ENCODE measurements at places on chromosomes 5 and 9.

DNA sequence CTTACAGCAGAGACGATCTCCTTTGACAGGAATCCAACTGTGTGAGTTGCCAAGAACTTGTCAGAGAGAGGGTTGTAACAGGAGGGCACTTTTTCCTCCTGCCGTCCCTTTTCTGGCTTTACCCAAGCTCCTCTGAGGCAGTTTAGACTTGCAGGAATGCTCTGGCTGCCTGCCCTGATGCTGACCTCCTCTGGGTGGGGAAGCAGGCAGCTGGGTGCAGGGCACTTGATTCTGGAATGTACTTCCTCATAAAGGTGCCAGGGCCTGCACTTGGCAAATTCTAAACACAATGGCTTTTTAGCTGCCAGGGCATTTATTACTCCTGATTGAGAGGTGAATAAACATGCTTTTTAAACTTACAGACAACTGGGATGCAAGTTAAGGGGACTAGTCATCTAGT is 190.4 kb downstream of the EPB41L4A start:
- DNase-seq = no peak

DNA sequence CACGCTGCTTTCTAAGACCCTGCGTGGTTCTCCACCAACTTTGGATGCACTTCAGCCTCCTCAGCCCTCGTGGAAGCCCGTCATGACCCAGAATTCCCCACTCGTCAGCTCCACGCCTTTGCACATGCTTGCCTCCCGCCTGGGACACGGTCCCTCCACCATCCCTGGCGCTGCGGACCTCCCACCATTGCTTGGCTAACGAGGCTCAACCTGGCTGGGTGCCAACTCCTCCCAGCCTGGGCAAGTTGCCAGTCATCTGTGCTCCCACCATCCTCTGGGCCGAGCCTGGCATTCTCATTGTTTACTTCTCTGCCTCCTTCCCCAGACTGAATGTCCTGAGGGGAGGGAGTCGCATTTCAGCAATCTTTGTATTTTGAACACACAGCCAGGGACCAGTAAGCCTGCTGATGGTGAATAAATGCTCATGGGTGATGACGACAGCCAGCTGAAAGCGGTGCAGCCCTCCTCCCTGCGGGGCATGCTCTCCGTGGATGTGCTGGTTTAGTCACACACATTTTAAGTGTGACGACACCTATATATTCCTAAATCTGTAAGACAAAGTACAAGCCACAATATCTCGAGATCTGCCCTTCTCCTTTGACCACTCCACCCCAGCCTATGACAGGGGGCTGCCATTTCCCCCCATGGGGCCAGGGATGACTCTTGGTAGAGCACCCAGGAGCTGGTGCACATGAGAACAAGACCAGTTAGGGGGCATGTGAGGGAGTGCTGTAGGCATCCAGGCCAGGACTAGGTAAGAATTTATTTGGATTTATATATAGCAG is 37.6 kb downstream of the ANKRD33B start:
- no peak for DNase-seq

GRCh38 chr5:149277801-149278200 is 6.1 kb downstream of the AFAP1L1 start:
- no peak for DNase-seq

- no peak for DNase-seq
Observed at GRCh38 chr5:41542183-41542582, 31.8 kb upstream of the PLCXD3 start.

DNA sequence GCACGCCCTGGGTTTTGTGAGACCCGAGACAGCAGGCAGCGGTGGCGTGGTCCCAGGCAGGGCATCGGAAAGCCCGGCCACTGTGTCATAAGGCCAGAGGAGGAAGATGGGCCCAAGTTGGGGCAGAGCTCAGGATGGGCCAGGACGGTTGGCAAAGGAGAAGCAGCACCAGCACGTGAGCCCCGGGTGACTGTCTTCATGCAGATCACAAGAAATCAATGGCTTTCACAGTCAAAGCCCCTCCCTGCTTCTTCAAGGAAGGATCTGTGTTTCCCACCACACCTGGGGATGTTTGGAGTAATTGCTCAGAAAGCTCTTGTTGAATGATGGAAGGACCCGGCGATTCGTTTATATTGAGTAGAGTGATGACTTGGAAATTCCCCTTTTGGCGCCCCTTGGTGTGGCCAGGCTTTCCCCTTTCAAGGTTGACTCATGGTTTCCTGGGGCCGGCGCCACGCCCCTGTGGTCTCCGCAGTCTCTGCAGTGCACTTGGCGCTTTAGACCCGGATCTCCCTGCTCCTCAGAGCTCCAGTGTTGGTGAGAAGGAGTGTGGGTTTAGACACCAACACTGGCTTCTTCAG is 52.1 kb downstream of the IL31RA start:
- no peak for DNase-seq

DNA sequence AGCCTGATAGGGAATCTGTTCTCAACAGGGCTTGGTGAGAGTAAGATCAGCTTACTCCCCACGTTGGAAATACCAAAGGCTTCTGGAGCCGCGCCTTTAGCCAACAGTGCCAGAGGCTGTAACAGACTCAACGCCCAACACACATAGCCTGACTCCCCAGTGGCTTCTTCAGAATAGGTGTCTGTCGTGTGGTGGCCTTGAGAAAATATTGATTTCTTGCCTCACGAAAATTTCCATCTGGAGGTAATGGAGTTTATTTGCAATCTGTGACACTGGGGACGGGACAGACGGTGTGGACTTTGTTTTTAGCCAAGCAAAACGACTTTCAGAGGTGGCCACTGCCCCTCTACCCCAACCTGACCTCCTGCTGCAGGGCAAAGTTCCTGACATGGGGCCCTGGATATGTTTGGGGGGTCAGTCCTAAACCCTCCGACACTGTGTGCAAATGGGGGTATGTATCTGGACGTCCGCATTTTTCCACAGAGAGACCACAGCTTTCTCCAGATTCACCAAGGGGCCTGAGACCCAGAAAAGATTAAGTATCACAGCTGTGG is 189.3 kb downstream of the CDK5RAP2 start:
- no peak for DNase-seq

DNA sequence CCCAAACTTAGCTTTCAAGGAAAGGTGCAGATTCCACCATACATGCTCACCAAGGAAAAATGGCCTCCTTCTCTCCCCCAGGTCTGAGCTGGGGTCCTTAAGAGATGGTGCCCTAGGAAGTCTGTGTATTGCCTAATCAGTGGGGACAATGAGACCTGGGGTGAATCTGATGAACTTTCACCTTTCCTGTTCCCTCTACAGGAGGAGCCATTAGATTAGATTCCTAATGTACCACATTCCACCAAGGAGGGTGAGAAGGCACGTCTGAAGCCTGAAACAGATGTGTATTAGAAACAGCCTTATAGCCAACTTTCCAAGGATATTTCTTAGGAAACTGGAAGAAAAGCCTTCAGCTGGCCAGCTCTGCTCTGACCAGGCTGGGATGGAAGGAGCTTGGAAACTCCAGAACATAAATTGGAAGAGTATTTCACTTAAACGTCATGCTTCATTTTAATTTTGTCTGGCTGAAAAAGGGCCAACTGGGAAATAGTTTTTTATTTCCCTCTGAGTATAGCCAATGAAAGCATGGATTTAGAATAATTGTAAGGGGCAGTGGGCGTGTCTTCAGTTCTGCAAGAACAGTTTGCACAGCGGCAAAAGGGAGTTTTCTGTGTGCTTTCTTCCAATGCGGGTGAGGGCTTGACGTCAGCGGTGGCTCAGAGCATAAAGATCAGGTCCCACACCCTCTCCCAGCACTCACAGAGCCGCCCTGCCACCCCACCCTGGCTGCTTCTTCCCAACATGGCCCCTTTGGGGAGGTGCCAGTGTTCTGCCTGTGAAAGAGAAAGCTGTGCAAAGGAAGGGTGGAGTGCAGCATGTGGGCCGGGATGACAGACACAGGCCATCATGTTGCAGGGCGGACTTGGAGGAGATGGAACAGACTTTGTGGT is 210.9 kb downstream of the ESM1 start:
- no peak for DNase-seq

- DNase-seq = no peak
Observed at GRCh38 chr5:40790947-40791593, 7.1 kb downstream of the PRKAA1 start.

GRCh38 chr5:35754481-35754880 is 102.2 kb upstream of the IL7R start:
- no peak for DNase-seq

DNA sequence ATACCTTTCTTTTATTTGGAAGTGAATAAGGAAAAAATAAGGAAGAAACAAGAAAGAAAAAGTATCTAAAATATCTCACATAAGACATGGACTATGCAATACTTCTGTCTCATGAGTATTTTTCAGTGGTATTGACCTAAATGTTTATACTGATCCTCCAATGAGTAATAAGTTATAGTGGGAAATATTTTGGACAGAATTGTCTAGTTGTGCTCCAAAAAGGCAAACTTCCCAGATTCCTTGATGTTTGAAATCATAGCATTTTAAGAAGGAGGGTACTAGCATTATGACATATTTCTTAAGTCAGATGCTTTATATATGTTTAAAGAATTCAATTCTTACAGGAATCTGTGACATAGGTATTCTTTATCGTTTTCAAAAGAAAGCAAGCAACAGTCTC is 34.5 kb upstream of the BASP1 start:
- no peak for DNase-seq

DNA sequence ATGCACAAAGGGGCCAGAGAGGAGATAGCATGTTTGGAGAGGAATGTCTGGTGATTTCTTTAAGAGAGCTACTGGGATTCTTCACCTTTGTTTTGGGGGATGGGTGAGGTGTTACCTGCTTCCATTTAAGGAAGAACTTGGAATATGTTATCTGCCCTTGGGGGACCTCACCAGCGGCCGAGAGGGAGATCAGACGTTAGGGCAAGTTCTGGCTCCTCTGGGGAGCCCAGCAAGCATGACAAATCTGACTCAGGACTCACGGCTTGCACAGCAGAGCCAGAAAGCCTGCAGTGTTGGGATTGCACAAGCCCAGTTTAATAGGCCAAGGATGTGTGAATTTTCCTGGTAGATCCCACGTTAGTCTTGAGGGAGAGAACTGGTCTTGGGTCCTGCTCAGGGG is 40.3 kb downstream of the SLC28A3 start:
- DNase-seq = no peak

DNA sequence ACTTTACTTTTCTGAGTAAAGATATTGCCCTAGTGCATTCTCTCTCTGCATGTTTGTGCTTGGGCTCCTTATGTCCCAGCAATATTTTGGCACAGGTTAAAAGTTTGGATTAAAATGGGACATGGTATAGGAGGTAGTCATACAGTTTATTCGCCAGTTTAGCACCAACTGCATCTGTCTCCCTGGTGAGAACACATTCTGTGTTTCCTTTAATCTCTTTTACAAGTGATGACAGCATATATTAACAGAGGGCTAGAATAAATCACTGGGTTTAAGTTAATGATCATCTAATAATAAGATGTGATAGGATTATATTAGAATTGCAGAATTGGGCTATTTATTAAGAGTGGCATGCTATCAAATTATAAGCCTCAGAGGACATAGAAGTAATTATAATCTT is 550.1 kb downstream of the LRRC70 start:
- DNase-seq = no peak

GRCh38 chr5:149495673-149496072 is 55.6 kb downstream of the CSNK1A1 start:
- no peak for DNase-seq

GRCh38 chr9:82116556-82116955 is 128.0 kb downstream of the SPATA31D1 start:
- DNase-seq = no peak

GRCh38 chr5:469752-470483 is 26.9 kb downstream of the EXOC3 start:
- no peak for DNase-seq

DNA sequence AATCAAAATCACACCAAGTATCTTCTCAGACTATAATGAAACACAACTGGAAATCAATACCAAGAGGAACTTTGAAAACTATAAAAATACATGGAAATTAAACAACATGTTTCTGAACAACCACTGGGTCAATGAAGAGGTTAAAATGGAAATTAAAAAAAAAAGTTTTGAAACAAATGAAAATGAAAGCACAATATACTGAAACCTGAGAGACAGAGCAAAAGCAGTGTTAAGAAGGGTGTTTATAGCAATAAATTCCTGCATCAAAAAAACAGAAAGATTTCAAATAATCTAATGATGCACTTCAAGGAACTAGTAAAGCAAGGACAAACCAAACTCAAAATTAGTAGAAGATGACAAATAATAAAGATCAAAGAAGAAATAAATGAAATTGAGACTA is 92.0 kb downstream of the TMEM232 start:
- no peak for DNase-seq

- DNase-seq = no peak
Observed at GRCh38 chr9:109498195-109499092, at the start of gene PTPN3. PTPN3 (minus strand) TSS chr9:109498307; CDS start chr9:109463434, 34,873 bp downstream.

DNA sequence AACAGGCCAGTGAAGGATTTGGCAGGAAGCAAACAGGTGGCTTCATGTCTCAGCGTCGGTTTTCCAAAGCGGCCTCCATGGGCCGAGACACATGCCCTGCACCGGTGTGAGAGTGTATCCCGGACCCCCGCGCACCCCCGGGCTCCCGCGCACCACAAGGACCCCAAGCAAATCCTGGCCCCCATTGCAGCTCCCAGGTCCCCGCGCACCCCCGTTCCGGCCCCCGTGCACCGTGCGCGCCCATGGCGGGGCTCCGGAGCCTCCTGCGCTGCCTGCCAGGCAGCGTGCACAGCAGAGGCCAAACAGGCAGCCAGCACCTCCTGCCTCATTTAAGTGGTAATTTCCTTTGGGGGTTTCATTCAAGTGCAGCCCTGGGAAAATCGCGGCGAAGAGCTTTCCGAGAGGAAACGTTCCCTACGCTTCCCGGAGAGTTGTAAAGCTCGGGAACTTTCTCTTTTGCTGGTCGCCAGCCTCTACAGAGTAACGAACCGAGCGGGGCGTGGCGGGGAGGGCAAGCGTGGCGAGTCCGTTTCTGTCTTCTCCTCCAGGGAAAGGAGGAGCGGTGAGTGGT is 145.5 kb upstream of the SLC24A2 start:
- DNase-seq = no peak

DNA sequence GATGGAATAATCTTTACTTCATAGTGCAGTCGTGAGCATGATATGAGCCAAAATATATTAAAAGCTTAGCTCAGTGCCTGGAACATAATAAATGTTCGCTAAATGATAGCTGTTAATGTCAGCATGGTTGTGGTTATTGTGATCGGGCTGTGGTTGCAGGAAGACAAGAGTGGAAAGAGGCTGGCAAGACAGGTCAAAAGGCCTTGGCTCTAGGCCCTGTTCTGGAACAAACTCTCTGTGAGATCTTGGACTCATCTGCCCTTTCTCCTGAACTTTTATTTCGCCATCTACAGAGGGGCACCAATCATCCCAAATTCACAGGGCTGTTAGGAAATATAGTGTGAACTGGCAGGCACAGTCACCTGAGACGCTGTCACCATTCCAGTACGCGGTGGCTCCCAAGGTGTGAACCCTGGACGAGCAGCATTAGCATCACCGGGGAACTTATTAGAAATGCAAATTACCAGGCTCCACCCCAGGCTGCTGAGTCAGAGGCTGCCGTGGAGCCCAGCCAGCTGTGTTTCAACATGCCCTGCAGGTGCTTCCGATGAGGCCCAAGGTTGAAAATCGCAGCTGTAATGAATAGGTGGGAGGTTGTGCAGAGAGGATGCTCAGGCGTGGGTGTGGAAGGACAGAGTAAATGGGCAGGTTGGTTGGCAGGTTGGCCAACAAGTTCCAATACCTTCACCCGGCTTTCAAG is 50.2 kb upstream of the SAP30L start:
- no peak for DNase-seq
